ENCODE measurements at places on chromosomes 1 and 21.

GRCh38 chr1:201319631-201320030, 36.3 kb downstream of the PKP1 start:
- DNase-seq, result no peak

GRCh38 chr1:226419284-226420029, 11.6 kb upstream of the PARP1 start:
- DNase-seq, result no peak

GRCh38 chr1:105243411-105243810, 1493.7 kb downstream of the AMY1C start:
- DNase-seq, result no peak

- peak; percentile 29 for DNase-seq
Observed at GRCh38 chr1:159647616-159648015, 60.0 kb downstream of the APCS start.

- DNase-seq, result peak; percentile 38
Observed at GRCh38 chr21:40386294-40386911, 460.6 kb downstream of the DSCAM start.

GRCh38 chr1:38489844-38490270, 369.7 kb downstream of the RRAGC start:
- peak; percentile 35 for DNase-seq

DNA sequence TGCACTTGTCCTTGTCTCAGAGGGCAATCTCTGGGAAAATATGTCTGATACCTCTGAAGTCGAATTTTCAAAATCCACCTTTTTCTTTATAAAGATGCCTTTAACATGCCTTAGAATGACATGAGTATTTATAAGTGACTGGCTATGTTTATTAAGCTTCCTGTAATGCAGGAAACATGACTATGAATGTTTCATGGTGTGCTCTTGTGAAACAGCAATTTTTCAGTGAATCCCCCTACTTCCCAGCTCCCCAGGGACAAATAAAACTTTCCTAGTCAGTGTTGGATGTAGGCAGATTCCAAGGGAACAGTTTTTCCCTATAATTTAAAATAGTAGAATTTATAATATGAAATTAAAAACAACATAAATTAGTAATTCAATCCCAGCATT, 437.0 kb downstream of the LMO4 start:
- DNase-seq, result peak; percentile 26

DNA sequence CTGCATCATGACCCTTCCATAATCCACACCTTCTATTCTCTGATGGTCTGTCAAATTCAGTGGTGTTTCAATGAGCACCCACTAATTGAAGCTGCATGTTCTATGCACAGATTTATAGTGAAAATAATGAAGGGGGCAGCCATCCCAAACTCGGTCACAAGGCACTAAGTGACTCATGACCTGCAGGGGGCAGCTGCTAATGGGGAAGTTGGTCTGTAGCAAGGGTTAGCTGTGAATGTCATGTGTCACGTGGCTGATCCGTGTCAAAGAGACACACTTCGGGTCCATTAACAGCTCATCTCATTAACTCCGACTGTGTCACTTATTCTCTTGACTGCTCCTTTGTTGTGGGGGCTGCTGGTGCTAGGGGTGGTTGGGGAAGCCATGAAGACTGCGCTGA, 306.6 kb downstream of the PCP4 start:
- no peak for DNase-seq

DNA sequence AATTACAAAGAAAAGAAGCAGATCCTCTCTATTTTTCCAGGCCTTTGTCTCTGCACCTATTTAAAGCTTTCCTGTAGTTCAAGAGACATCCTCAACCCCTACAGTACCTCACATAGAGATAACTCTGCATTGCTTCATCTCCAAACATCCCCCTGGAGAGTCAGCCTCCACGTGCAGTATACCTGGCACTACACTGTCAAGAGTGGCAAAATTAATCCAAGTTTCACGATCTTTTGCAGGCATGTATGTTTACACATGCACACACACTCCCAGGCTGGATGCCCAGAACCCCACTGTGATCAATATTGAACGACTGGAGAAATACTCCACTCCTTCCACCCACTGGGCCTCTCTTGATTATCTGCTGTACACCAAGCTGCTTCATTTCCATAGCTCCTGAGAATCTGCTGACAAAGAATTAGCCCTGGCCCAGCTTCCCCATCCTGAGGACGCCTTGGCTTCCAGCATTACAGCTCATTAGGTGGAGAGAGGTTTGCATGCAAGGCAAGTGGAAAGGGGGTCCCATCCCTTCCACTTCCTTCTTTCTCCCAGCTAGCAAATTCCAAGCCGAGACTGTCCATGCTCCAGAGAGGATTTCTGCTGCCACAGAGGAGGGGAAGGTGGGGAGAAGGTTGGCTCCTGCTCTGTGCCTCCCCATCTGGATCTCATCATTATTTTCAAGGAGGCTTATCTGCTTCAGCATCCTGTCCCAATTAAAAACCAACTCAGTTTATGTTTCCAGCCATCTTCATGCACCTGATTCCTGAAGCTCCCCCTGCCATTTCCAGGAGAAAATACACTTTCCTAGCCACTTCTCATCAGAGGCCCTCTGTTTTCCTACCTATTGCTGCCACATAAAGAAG, 66.5 kb upstream of the GOLT1A start:
- DNase-seq, result no peak

- no peak for DNase-seq
Observed at GRCh38 chr1:24186993-24187790, at the start of gene IFNLR1. TSS of gene IFNLR1 (minus strand) at chr1:24187289. CDS start at chr1:24187248, 41 bp downstream.

GRCh38 chr21:43600642-43601402, 58.5 kb downstream of the HSF2BP start:
- DNase-seq, result peak; percentile 70

DNA sequence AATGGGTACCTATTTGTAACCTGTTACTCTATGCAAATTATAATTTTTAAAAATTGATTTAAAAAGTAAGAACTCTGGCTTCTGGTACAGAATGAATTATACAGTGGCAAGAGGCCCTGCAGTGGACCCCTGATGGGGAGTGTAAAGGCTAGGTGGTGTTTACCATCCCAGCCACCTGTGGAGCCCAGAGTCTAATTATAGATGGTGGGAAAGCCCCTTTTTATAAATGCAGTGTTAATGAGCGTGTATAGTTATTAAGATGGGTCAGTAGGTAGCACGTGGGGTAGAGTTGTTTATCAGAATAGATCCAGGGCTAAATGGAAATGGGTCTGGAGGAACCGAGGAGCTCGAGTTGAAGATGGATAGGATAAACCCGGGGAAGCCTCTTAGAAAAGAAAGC, 13.9 kb upstream of the PRELP start:
- no peak for DNase-seq

DNA sequence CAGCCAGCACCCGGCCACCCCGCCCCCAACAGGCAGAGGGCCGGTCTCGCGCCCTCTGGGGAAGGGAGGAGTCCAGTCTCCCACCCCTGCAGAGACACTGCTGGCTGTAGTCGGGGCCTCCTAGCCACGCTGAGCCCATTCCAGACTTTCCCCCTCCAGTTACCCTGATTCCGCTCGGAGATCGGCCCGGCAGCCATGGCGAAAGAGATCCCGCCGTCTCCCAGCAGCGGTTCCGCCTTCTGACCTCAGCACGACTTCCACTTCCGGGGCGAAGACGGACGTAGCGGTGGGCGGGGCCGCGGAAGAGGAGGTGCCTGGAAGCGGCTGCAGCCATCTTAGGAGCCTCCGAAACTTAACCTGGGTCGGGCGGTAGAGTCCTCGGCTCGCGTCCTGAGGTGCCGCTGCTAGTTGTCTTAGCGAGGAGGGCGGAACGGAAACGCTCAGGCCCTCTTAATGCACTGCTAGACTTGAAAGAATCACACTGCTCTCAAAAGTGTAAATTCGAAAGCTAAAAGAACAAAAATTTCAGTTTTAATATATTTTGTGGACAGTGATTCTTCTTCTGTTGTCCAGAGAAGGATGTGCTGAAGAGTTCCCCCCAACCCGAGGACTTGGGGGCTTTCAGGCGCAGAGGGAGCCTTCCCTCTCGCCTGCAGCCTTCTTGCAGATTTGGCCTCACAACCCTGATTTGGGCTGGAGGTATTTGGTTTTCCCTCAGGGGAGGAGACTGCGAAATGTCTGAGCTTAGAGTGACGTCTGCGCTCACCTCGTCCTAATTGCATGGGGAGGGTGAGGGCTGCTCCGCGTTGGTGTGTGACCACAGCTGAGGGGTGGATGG, at the start of gene SF3B4:
TSS of gene SF3B4 (minus strand) at position 241 of the 838 bp plus-strand sequence. CDS start at position 197, 44 bp downstream.
- DNase-seq, result peak; percentile 98

GRCh38 chr1:68317543-68317942, 85.2 kb upstream of the WLS start:
- DNase-seq, result no peak
